Astrocyte (in vitro differentiated cells and primary cell): ENCODE measurements at places on chromosomes 6 and 20. TPM values are rescaled to one million over a fixed set of nuclear protein-coding genes. Genes with fewer than 3 reads are reported as not detected.

GRCh38 chr6:115078555-115078954 is 735.7 kb upstream of the HS3ST5 start:
- no peaks in the 10 kb centered on the region for H3K27me3 ChIP-seq
- no peak overlapping the region for H3K4me3 ChIP-seq
- H3K36me3 ChIP-seq: no peaks in the 10 kb centered on the region
- no peaks in the 10 kb centered on the region for H3K4me1 ChIP-seq
- H3K27ac ChIP-seq: no peak overlapping the region

Gene SCRT2
- total RNA-seq: not detected in 2 replicates

DNA sequence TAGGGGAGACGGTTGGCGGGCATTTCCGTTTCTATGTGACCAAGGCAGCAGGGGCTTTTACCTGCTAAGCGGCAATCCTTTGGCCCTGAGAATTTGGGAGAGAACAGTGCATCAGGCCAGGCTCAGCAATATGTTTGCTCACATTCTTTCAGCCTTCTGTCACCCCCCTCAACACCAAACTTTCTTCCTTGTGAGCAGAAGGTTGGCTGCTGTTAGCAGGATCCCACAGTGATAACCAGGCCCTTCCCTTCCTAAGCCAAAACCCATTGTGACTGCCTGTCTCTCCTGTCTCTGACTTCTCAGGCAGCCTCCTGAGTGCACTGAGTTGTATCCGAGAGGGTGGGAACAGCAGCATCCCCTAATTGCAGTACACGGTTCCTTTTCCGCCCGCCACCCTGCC is 43.7 kb downstream of the STK35 start:
- H3K27ac ChIP-seq: no peak overlapping the region
- no peaks in the 10 kb centered on the region for H3K36me3 ChIP-seq
- H3K4me1 ChIP-seq: peaks cover 2% of the 10 kb centered on the region
- H3K4me3 ChIP-seq: no peak overlapping the region
- peak; percentile 35 for DNase-seq

Gene TFAP2D
- total RNA-seq: not detected in 2 replicates

DNA sequence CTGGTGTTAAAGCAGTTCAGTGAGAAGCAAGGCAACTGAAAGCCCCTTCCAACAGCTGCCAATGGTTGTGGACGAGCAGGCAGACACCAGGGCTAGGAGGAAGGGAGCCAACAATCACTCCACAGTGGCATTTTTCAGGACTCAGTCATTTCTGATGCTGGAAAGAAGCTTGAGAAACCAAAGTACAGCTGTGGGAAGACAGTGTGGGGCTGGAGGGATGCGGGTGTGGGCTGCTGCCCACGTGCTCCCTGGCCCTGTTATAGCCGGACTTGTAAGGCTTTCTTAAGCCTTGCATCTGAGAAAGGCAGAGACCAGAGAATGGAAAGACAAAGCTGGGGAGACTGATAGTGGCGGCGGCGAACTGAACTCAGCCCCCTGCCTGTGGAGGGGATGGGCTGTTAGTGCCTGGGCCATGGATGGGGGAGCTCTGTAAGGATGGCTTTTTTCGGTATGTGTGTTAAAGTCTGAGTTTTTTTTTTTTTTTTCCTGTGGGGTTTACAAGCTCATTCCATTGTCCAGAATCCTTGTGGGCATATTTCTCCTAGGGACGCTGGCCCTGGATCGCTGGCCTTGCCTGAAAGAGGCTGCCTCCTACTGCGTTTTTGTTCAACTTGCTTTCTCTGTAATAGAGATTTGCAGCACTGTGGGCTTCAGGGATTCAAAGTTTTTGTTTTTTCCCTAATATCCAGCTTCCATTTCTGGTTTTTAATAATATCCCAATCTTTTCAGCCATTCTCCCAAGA is 91.7 kb downstream of the GJA10 start:
- peak overlapping the region; percentile 91 for H3K27ac ChIP-seq
- H3K36me3 ChIP-seq: no peaks in the 10 kb centered on the region
- peak overlapping the region; percentile 29 for H3K4me3 ChIP-seq
- H3K27me3 ChIP-seq: no peaks in the 10 kb centered on the region
- peak; percentile 96 for DNase-seq
